Glutamatergic neuron (in vitro differentiated cells): ENCODE measurements at places on chromosomes 3 and 15.

DNA sequence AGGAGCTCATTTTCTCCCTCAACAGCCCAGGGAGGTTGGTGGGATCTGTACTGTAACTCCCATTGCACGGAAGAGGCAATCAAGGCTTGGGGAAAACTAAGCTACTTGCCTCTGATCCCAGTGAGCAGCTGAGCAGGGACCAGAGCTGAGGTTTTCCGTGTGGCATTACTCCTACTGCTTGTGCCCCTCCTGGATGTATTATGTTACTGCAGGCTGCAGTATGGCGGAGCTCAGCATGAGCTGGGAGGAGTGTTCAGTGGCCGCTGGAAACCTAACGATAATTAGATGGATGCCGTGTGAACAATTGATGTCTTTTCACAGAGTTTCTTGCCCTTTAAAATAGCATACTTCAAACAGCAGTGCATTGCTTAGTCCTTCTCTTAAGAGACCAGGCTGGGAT, 2.0 kb upstream of the TPRG1 start:
- DNase-seq = no peak

DNA sequence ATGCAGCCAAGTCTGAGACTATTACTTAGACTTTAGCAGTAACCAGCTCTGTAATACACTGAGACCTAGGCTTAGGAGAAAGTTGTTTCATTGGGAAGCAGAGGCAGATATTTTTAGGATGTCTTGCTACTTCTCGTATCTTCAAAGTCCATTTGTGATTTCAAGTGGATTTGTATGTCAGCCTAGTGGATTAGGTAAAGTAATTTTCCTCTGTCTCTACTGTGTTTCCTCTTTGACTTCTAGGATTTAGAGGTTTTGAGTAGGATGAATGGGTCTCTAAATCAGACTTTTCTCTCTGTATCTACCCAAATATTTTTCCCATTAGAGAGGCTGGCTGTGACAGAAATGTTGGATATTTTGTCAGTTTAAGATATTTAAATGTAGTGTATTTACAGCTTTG, 46.8 kb downstream of the OXSR1 start:
- no peak for DNase-seq

DNA sequence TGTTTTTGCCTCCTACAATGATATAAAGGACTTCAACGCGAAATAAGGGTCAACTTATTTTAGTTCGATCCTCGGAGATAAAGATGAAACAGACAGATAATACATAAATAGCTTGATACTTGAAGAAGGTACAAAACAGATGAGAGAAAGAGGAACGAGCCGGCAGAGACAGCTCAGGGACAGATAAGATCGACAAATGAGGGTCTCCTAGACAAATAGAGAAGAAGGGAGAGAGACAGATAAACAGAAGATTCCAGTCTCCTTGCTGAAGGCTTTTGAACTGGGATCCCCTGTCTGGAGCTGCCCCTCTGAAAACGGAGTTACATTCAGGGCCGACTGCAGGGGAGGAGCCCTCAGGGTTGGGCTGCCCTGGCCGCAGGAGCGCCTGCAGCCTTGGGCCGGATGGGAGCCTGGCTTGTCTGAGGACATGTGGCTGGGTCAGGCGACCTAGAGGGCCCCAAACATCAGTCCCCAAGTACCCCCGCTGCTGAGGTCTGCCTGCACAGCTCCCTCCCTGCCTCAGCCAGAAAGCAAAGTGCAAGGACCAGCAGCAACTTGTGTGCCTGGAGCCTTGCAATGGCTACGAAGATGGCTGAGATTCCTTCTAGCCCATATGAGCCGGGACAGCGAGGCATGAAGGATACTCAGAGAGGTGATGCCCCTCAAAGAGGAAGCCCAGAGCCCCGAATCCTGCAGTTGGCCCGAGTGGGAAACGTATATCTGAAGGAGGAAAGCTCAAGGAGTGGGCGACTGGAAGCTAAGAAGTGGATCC, 926 bp upstream of the SKOR1 start:
- DNase-seq = no peak

- peak; percentile 74 for DNase-seq
Measured at GRCh38 chr3:120559242-120560061, 36.7 kb upstream of the NDUFB4 start.

DNA sequence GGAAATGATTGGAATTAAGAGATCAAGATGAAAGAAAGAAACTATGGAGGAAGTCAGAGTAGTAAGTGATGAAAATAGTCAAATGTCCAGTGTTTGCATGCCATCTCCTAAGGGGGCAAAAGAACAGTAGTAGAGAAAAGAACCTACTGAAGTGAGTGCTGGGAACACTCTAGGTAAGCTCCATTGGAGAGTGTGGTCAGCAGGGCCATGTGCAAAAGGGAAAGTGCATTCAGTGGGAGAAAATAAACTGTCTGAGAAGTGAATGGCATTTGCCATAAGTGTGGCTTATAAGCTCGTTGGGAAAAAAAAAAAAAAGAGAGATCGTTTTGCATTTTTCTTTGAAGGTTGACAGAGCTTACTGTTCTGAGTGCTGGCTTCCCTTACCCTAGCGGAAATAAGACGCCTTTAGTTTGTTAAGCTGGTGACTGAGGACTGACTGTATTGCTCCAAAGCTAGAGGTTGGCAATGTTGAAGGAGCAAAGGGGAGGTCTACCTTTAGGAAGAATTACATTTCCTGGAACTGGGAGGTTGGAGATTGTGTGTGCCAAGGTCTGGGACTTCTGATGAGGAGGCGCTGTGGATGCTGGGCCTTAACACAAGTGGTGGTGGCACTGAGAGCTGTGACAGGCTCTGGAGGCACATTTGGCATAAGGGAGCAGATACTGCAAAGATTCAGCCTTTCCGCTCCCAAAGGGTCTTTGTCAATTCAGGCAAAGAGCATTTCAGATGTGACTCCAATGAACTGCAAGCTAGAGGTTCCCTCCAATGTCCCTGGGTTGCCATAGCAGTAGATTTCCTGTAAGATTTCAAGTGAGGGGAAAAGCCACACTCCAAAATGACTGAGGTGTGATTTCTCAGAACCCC, 287.8 kb upstream of the SATB1 start:
- DNase-seq = no peak

- DNase-seq = no peak
Measured at GRCh38 chr3:48268381-48268935, 27.6 kb downstream of the ZNF589 start.

GRCh38 chr3:57007521-57008460, 52.7 kb upstream of the SPATA12 start:
- DNase-seq = no peak
